HFFc6 (cell line): ENCODE measurements at places on chromosomes 7 and 10. TPM values are rescaled to one million over a fixed set of nuclear protein-coding genes. Genes with fewer than 3 reads are reported as not detected.

DNA sequence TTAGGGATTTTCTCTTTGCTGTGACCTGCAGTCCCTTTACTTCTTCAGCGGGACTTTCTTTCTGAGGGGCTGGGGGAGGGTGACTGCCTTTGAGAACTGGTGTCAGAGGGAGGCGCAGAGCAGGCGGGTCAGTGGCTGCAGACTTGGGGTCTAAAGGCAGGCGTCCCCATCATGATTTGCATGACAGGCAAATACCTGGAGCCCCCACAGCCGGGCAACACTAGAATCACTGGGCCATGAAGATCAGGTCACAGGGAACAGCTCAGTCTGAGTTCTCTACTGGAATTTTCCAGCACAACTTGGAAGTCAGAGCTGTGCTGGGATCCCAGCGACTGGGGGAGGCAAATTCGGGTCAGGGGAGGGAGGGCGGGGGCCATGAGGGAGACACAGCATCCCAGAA, 29.2 kb upstream of the PITRM1 start:
- DNase-seq: no peak

SSMEM1 gene
- not detected in 3 replicates for total RNA-seq

OPN4 gene
- not detected in 3 replicates for total RNA-seq

CH25H gene
- 0.11 to 0.16 TPM in 2 of 3 replicates, not detected in the other for total RNA-seq

- DNase-seq: no peak
Measured at GRCh38 chr7:22444181-22444971, 55.6 kb downstream of the STEAP1B start.

DNA sequence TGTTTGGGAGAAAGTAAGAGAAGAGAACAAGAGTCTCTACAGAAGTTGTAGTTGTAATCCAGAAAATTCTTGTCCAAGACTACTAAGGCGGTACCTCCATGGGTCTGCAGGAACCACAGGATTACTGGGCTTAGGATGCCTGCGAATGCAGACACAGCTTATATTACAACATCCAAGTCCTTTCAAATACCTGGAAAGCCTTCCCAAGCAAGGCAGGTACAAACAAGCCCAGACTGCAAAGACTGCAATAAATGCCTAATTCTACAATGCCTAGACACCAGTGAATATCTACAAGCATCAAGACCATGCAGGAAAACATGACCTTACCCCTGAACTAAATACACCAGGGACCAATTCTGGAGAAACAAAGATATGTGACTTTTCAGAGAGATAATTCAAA, 178.2 kb downstream of the ARL4A start:
- no peak for DNase-seq

ARMC3 gene
- not detected in 3 replicates for total RNA-seq

- DNase-seq: no peak
Measured at GRCh38 chr7:46534664-46535588, 613.9 kb upstream of the IGFBP3 start.

DNA sequence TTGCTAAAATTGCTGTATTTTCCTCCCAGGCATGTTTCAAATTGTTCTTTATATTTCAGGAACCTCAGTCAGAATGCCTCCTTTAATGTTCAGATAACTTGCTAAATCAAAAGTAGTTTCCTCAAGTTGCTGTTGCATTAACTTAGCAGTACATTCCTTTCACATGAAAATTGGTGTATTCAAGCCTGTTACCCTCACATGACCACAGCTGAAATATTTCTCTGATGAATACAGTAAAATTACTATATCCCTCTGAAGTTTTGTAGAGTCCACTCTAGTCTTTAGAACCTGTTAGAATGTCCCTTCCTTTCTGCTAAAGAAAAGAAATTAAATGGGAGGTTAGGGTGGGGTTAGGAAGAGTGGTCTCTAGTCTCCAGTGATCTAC, 24.5 kb upstream of the C1GALT1 start:
- peak; percentile 71 for DNase-seq

GRCh38 chr10:109358325-109358724, 565.0 kb downstream of the XPNPEP1 start:
- no peak for DNase-seq

DNA sequence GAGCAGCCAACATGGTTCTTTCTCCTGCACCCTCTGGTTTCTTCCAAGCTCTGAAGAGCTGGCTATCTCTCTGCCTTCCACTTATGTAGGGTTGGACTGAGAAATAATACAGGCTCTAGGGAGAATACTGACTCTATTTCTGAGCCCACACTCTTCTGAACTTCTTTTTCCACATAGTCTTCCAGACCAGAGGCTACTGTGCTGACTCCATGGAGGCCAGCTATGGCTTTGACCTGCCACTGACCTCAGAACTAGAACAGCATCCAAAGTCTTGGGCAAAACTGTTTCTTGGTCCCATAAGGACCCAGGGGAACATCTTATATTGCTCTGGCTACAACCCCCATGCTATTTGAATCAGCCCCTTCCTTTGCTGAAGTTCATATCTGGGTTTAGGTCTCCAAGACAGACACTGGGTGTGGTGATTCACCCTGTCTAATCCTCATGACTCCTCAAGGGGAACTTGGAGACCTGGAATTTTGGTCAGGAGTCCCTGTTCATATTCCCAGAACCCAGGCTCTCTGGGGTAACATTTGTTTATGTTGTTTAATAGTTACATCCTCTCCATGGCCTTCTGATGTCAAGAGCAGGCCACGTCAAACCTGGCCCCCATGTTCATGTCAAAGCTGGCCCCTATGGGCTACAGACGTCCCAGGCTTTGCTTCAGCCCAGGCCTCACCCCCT, 12.1 kb upstream of the PLAU start:
- DNase-seq: no peak

AASS gene
- total RNA-seq: 9.2 to 10.8 TPM (median 10.1 TPM) in 3 replicates

- peak; percentile 28 for DNase-seq
Measured at GRCh38 chr10:67772894-67773511, 65.0 kb downstream of the DNAJC12 start.

GRCh38 chr7:5200561-5201235, 10.7 kb downstream of the WIPI2 start:
- no peak for DNase-seq

GRCh38 chr7:120919466-120919865, 31.1 kb upstream of the ING3 start:
- DNase-seq: no peak

- no peak for DNase-seq
Measured at GRCh38 chr7:91465595-91466061, 201.4 kb downstream of the FZD1 start.

DNA sequence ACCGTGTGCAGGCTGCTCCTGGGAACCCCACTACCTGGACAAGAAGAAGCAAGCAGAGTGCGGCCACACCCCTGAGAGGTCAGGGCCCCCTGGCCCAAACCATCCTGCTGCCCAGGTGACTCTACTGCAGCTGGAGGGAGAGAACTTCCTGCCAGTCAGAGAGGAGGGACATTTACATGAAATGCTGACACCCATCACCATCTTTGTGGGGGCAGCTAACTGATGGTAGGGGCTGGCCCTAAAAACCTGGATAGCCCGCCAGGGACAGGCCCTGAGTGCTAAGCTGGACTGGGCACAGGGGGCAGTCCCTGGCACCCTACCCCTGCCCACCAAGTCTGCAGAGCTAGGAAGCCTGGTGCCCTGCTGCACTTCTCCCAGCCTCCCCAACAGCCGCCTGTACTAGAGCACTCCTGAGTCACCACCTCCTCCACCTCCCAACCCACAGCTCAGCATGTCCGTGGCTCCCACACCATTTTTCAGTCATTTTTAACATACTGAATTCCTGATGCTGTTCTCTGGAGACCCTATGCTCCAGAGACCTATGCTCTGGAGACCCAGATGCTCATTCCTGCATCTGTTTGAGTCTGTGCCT, 27.5 kb downstream of the DPCD start:
- DNase-seq: no peak

GRCh38 chr10:89295597-89295996, 6.2 kb upstream of the IFIT2 start:
- peak; percentile 63 for DNase-seq

DNA sequence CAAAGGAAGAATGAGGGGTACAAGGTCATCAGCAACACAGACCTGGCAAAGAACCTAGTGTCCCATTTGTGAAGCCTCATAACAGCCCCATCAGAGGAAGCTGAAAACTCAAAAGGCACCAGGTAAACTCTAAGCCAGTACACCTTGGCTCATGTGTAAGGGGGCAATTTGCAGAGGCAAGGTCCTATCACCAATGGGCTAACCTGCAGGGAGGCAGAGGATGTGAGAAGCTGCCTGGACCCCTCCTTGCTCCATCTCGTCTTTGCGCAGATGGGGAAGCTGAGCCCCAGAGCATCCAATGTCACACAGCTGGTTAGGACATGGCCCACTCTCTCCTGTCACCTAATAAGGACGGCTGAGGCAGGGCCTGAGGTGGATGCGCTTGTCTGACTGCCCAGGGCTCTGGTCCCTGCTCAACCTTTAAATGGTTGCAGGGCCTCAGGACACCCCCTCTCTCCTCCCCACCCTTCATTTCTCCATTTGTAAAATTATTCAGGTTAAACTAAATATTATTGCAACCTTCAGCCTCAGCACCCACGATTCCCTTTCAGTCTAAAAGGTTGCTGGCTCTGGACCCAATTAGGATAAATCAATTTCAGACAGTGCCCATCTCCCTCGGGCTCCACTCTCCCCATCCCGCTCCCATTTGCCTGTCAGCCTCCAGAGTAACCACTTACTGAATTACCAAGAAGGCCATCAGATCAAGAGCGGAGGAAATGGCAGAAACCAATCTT, 135.3 kb downstream of the OAT start:
- DNase-seq: no peak

GRCh38 chr7:19079066-19079465, 38.4 kb downstream of the TWIST1 start:
- DNase-seq: peak; percentile 34

- DNase-seq: peak; percentile 57
Measured at GRCh38 chr7:140079121-140079536, 16.4 kb upstream of the PARP12 start.

AKR1C1 gene
- total RNA-seq: 3.5 to 5.0 TPM (median 3.8 TPM) in 3 replicates

DNA sequence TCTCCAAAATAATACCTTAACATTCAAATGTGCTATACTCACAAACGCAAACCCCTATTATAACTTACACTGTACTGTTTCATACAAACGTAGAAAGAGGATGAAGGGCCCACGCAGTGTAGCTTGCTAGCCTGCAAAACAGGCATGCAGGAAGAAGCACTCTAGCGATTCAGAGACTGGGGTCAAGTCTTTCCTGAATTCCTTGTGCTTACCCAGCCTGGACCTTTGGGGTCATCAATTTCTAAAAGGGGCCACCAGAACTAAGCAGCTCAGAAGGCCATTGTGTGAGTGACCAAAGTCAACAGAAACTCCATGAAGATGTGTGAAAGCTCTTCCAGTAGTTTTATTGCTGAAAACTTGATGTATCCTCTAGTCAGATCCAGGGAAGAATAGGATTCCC, 111.9 kb downstream of the SVIL start:
- no peak for DNase-seq

DNA sequence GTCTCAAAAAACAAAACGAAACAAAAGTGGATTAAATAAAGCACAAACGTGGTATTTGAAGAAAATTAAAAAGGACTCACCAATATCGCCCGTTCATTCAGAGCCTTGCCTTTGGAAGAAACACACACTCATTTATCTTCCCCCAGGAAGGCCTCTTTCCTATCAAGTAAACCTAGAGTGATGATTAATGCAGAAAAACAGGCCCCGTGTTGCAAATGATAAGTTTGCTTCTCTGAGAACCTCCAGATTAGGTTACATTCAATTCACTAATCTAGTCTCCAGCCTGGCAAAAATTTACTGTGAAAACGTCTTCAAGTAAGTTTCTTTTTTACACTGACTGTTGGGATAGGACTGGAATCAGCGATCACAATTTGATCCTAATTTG, 78.0 kb upstream of the C1GALT1 start:
- DNase-seq: no peak

- no peak for DNase-seq
Measured at GRCh38 chr10:18233775-18234174, 93.6 kb downstream of the CACNB2 start.

- no peak for DNase-seq
Measured at GRCh38 chr7:12401538-12402364, 1.9 kb downstream of the VWDE start.

DNA sequence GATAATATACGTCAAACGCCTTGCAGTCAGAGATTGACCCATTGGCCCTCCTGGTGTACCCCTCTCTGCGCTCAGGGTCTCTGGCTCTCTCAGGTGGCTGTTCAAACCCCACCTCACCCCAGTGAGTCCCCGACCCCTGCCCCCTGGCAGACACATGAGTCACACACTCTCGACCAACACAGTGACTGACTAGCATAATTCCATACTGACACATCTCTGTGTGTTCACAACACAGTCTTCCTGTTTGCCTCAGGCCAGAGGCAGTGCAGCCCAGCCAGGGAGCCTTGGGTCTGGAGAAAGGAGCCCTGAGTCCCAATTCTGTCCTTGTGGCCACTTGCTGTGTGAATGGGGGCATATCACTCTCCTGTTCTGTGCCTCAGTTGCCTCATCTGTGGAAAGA, 40.1 kb downstream of the PALD1 start:
- peak; percentile 71 for DNase-seq

GRCh38 chr7:66928388-66928787, 7.4 kb downstream of the TMEM248 start:
- no peak for DNase-seq

NOC3L gene
- 22.9 to 28.2 TPM (median 26.5 TPM) in 3 replicates for total RNA-seq

GRCh38 chr10:78435484-78436221, 402.0 kb downstream of the RPS24 start:
- DNase-seq: no peak

CUL1 gene
- total RNA-seq: 42.4 to 48.4 TPM (median 46.2 TPM) in 3 replicates
